ENCODE measurements at places on chromosomes 5 and 9.

DNA sequence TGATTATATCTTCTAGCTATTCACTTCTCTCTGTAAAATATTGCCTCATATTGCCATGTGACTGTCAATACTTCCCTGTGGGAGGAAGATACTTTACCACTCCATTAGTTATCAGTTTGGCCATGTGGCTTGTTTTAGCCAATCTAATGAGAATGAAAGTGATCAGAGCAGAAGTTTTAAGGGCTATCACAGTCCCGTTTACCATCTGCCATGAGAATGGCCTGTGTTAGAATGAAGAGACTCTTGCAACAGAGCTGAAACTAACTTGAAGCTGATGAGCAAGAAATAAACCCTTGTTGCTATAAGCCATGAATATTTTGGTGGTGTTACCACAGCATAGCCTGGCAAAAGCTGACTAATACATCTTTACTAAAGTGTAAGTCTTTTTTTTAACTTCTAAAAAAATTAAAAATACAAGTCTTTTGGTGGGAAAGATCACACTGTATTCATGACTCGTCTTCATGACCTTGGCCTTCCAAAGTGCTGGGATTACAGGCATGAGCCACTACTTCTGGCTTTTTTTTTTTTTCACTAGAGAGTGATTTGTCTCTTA, 68.0 kb upstream of the CTNNA1 start:
- DNase-seq = peak; percentile 41

- no peak for DNase-seq
Measured at GRCh38 chr9:99605016-99605743, 216.5 kb upstream of the NR4A3 start.

GRCh38 chr9:38727497-38728001, 7.6 kb upstream of the FAM240B start:
- DNase-seq = peak; percentile 4

GRCh38 chr5:112344540-112344939, 74.5 kb downstream of the EPB41L4A start:
- DNase-seq = no peak

- no peak for DNase-seq
Measured at GRCh38 chr9:34521406-34522045, 1.3 kb downstream of the ENHO start.

GRCh38 chr9:87862536-87863268, 20.0 kb upstream of the SPATA31E1 start:
- peak; percentile 86 for DNase-seq

GRCh38 chr9:126027566-126027965, 280.4 kb downstream of the PBX3 start:
- no peak for DNase-seq

DNA sequence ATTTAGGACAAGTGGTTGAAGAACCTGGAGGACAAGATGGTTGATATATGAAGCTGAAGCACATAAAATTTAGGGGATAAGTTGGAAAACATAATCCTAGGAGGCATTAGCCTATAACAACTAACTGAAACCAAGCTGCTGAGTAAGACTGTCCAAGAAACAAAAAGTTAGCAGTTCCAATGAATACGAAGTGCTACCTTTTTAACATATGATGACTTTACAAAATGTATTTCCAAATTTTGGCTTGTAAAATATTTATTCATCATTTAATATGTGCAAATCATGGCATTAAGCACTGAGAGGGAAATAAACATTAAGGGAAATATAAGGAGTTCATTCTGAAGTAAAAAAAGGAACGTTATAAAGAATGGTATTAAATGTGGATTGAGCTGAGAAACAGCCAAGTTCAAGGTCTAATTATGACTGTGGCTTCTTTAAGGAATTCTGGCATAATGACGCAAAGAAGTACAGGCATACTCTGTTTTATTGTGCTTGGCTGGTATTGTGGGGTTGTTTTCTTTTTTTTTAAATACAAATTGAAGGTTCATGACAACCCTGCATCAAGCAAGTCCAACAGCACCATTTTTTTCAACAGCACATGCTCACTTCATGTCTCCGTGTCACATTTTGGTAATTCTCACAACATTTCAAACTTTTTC, 7.7 kb downstream of the RAPGEF6 start:
- DNase-seq = peak; percentile 31

DNA sequence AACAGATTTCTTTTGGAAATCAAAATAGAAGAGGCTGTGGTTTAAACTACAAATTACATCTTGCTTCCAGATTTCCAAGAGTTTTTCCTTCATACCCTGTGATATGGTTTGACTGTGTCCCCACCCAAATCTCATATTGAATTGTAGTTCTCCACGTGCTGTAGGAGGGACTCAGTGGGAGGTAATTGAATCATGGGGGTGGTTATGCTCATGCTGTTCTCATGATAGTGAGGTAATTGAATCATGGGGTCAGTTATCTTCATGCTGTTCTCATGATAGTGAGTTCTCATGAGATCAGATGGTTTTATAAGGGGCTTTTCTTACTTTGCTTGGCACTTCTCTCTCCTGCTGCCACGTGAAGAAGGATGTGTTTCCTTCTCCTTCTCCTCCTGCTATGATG, 687.0 kb upstream of the ZNF608 start:
- DNase-seq = no peak

GRCh38 chr5:107154593-107154992, 516.1 kb downstream of the EFNA5 start:
- no peak for DNase-seq

GRCh38 chr5:51378448-51379330, 4.6 kb upstream of the ISL1 start:
- peak; percentile 49 for DNase-seq

DNA sequence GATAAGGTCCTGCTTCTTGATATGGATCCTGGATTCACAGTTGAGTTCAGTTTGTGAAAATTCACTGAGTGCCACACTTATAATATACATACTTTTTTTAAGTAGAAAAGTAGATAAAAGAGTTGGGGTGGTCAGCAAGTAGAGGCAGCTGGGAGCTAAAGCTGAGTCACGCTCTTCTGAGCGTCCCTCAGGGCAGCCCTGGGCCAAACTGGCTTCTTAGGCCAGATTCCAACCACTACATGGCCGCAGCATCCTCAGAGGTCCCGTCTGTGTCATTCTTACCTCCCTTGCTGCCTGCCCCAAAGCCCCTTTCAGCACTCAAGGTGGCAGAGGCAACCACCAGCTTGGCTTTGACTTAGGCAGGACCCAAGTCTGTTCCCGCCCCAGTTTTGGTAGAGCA, 123.3 kb upstream of the TBC1D2 start:
- DNase-seq = peak; percentile 34

GRCh38 chr5:9869616-9870288, 239.6 kb upstream of the TAS2R1 start:
- peak; percentile 91 for DNase-seq

- peak; percentile 45 for DNase-seq
Measured at GRCh38 chr9:5801739-5802113, 31.2 kb downstream of the ERMP1 start.

DNA sequence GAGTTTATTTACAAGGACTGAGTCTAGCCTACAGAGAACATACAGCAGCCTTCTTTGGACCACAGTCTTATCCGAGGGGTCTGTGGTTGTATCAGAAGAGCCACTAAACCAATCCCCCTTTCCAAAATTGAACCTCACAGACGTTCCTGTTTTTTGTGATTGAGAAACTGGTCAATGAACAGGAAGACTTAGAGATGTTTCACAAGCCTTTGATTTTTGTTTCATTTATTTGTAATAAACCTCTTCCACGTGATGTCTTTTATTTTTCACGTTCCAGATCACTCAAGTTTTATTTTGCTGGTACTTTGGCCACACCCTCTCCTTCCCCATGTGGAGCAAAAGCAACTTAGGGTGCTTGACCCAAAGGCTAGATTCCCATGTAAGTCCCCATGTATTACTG, 16.1 kb downstream of the CCT5 start:
- no peak for DNase-seq

- DNase-seq = no peak
Measured at GRCh38 chr5:111095982-111096381, 3.8 kb downstream of the WDR36 start.

DNA sequence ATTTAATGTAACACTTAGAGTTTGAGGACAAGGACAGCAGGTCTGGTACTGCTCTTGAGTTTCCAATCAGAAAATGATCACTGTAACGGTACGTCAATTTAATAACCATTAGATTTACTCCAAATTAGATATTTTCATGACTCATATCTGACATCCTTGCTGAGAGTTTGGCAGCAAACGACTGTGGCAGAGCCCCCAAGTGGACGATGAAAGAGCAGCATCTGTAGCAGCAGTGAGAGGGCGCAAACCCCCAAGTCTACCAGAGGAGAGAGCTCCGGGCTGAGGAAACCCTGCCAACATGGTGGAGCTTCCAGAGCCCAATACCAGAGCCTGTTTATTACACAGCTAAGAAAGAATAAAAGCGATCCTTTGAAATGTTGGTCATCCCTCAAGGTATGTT, 73.2 kb upstream of the EPB41L4A start:
- peak; percentile 62 for DNase-seq

DNA sequence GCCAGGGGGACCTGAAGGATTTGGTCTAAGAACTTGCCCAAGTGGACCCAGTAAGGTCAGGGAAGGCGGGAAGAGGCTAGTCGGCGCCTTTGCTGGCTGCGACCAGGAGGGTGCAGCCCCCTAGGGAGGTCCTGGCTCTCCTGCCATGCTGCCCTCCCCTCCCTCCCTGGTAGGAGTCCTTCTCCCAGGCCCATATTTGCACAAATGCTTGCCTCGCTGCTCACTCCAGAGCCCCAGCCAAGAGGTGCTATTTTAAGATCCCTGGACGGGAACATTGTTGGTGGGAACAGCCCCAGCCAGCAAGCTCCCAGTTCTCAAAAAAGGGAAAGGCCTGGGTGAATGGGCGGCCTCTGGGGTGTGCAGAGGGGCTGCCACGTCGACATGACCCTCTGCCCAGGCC, 4.3 kb upstream of the IL17B start:
- DNase-seq = peak; percentile 74

GRCh38 chr5:115354246-115354645, 57.8 kb upstream of the CCDC112 start:
- DNase-seq = no peak

GRCh38 chr5:175844174-175844573, 27.2 kb upstream of the CPLX2 start:
- DNase-seq = no peak

- DNase-seq = peak; percentile 89
Measured at GRCh38 chr5:160467555-160468362, 46.1 kb downstream of the PTTG1 start.

GRCh38 chr9:80378669-80379293, 807.0 kb downstream of the TLE4 start:
- DNase-seq = no peak

GRCh38 chr9:121672213-121672612, 20.8 kb downstream of the DAB2IP start:
- peak; percentile 60 for DNase-seq

GRCh38 chr5:38138574-38138973, 119.8 kb upstream of the EGFLAM start:
- no peak for DNase-seq

DNA sequence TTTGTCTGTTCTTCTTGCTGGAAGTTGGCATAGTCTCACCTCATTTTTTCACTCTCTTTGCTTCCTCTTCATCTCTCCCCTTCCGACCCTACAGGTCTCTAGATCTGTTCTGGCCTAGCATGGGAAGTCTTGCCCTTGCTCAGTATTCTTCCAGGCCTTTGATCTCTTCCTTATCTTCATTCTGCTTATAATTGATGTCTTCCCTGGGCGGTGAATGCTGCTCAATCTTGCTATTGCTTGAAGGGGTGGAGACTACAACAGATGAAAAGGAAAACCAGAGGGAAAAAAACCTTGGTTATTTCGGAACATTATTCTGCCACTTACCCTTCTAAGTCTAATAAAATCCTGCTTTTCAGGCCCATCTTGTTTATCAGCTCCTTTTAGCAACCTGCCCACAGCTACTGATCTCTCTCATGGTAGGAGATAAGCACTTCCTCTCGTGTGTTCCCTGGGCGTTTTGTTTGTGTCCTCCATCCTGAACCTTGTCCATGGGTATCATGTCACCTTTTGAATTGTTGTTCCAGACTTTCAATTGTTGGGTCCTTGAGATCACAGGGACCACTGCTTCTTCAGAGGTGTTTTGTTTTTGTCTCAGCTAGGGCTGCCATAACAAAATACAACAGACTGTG, 375.6 kb downstream of the ADGRV1 start:
- DNase-seq = no peak

DNA sequence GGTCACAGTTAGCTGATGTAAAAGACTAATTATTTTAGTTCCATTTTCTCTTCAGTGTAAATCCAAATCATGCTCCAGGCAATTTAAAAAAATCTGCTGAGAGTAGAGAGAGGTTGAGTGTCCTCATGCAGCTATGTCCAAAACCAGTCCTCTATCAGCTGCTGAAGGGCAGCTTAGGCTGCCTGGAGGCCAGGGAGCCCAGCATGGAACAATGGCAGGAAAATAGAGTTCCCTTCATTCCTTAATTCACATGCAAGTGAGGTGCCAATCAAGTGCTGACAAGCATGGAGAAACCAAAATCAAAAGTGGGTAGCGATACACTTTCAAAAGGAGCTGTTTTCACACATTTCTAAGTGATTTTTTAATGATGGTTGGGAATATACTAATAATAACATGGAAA, 78.3 kb upstream of the POU5F2 start:
- no peak for DNase-seq

DNA sequence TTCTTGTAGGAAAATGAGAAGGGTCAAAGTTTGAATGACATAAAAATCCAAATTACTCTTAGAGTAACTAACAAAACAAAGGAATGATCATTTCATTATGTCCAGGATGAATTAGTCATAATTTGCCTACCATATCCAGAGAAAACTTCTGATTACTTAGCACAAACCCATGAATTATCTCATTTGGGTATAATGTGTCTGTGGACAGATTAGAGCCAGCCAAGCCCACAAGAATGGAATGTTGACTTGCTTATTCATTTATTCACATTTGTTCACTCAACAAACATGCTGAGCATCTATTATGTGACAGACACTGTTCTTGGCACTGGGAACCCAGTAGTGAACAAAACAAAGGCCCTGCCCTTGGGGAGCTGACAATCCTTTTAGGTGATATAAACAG, 87.4 kb downstream of the APBA1 start:
- DNase-seq = peak; percentile 59

- DNase-seq = peak; percentile 93
Measured at GRCh38 chr9:127154390-127155191, 32.2 kb upstream of the ANGPTL2 start.

- no peak for DNase-seq
Measured at GRCh38 chr5:36733183-36733582, 126.8 kb downstream of the SLC1A3 start.

- DNase-seq = no peak
Measured at GRCh38 chr9:129353697-129354336, 175.8 kb upstream of the IER5L start.

DNA sequence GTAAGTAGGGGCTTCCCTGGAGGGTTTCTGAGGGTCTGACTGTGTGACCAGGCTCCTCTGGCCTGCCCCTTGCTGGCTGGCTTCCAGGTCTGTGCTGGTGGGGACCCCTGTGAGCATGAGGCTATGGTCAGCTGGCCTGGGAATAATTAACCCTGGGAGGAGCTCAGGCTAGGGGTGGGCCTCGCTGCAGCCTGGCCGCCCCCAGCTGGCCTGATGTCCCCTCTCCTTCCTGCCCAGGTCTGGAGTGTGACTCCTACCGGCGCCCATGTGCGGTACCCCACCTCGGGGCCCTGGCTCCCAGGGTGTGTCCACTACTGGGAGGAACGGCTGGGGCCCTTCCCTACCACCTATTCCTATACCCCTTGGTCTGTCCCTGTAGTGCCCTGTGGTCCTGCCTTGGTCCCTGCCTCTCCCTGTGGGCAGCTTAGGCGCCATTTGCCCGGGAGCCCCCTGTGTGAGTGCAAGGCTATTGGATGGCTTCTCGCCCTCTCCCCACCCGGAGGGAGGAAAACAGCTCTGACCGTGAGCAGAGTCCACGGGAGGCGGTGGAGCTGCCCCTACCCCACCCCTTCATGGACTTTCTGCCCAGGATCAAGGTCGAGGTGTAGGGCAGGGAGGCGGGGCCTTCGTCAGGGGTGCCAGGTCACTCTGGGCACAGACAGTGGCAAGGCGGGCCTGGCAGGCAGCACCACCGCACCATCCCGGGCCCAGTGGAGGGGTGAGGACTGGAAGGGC, 9.4 kb downstream of the RXRA start:
- no peak for DNase-seq

Data from EH (cell line).